ENCODE measurements at places on chromosomes 2 and 18.

DNA sequence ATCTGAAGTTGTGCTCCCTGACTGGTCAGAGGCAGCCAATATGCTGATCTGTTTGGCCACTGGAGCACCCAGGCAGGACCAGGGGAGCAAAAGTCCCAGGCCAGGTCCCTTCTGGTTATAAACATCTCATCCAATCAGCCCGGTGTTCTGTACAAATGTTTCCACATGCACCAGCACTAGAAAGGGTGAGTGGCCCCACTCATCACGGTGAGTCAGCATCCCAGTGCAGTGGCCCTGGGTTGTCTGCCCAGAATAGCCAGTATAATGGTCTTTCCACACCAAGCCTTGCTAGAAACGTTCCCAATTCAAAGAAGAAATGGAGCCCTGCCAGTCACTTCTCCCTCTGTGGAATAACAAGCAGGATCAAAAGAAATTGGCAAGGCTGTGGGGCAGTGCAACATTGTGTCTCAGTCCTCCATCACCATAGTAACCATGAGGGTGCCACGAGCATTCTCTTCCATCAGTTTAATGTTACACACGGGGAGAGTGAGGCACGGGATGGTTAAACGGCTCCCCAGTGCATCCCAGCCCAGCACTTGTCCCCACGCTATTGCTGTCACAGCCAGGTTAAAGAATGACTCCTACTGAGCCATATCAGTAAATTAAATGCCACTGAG, 174.9 kb downstream of the SEPTIN10 start:
- DNase-seq = peak; percentile 74

- DNase-seq = no peak
Measured at GRCh38 chr2:157839162-157839801, 36.8 kb downstream of the ACVR1 start.

DNA sequence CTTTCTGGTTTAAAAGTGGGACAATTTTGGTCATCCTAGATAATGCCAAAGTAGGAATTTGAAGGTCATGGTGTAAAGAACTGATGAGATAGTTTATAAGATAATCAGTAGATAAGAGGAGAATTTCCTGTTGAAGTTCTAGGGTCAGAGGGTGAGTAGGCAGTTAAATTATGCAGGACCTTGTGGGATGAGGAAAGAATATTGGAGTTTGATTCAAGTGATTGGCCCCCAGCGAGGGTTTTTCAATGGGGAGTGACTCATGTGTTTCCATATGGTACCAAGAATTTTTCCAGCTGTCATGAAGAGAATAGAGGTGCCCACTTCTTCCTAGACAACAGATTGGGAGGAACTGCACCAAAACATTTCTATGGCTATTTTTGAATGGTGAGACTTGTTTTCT, 940.2 kb upstream of the ZEB2 start:
- no peak for DNase-seq

- DNase-seq = no peak
Measured at GRCh38 chr2:15948704-15948957, 8.3 kb downstream of the MYCN start.

GRCh38 chr2:65800998-65801397, 368.6 kb upstream of the SPRED2 start:
- peak; percentile 23 for DNase-seq

Data from trophoblast cell (in vitro differentiated cells and primary cell).